ENCODE measurements at places on chromosomes 1 and 21.
A peak's percentile ranks its signal among the peaks of the same experiment; 100 is the strongest.

- peak; percentile 21 for DNase-seq
Observed at GRCh38 chr1:17212487-17213121, 7.7 kb downstream of the PADI1 start.

DNA sequence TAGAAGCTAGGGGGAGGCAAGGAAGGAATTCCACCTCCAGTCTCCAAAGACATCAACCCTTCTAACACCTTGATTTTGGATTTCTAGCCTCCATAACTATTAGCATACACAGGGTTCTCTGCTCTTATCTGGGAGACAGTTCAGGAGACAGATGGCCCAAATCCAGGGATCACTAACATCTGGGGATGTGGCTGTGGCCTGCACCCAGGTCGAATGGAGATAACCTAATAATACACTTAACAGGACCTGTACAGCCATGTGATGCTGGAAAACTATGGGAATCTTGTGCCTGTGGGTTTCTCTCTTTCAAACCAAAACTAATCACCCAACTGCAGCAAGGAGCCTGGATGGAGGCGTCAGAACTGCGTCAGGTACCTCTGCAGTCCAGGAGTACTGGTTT is 47.6 kb downstream of the KIAA0319L start:
- DNase-seq, result no peak

DNA sequence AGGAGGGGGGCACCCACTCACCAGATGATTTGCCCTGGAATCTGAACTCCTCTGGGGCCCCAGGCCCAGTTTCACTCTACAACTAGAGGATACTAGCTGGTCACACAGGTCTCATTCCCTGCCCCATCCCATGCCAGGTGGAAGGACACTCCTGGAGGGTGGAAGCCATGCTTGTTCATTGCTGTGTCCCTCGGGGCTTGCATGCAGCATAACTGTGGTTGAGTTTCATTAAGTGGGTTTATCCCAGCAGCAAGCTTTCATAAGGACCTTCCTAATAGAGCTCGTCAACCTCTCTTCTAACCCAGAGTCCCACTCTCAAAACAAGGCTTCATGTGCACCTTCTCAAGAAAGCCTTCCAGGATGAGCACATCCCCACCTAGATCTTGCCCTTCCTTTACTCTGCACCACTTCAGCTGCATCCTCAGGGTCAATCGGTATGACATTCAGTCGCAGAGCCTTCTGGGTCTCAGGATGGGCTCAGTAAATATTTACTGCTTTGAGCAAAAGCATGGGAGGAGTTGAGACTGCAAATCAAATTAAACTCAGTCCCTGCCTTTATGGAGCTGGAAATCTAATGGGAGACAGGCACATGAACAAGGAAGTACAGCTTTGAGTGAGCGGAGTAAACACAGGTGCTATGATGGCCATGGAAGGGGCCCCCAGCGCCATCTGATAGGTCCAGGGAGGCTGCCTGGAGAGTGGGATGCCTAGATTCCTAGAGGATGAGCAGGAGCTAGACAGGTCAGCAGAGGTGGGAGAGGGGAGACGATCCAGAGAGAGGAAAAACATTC is 32.3 kb downstream of the LAMB3 start:
- no peak for DNase-seq

- no peak for DNase-seq
Observed at GRCh38 chr1:83897516-83897915, 101.4 kb downstream of the TTLL7 start.

DNA sequence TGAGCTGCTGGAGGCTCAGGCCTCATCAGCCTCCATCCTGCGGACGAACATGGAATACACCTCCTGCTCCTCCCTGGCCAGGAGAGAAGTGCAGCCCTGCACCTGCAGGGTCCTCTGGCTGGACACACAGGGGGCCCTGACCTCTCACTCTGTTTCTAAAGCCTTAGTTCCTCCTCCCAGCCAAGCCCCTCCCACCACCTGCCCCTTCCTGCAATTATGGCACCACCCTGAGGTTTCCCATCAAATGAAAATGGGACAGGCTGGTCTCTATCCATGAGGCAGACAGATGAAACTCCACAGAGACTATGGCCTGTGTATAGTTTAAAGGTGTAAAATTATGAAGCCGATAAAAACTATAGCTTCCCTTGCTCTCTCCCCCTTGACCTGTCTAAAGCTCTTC is 42.6 kb downstream of the CACNA1S start:
- DNase-seq, result no peak

- no peak for DNase-seq
Observed at GRCh38 chr1:235712812-235713211, 63.2 kb upstream of the GNG4 start.

DNA sequence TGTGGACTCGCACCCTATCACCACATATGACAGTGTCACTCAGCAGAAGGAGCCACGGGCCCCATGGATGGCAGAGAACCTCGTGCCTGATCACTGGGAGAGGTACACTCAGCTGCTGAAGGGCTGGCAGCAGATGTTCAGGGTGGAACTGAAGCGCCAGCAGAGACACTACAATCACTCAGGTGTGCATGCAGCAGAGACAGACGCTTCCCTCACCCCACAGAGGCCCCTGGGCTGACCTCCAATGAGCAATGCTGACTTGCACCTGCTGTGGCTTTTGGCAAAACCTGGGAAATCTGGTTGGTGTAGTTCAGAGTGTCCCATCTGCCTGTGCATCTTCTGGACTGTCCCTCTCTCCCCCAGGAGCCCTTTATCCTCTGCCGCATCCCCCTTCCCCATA is 51.9 kb downstream of the KIAA1614 start:
- no peak for DNase-seq

DNA sequence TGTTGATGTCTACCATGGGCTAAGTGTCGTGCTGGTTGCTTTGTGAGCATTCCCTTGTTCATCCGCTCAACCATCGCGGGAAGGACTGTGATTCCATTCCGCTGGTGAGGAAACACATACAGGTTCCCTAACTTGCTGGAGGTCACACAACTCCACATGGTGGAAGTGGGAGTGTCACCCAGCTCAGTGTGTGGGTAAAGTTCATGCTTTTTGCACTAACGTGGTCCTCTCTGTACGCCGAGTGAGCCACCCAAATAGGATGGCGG is 4.0 kb upstream of the CLDN19 start:
- DNase-seq, result no peak

GRCh38 chr1:152654110-152654509 is 9.1 kb upstream of the LCE2D start:
- peak; percentile 52 for DNase-seq

DNA sequence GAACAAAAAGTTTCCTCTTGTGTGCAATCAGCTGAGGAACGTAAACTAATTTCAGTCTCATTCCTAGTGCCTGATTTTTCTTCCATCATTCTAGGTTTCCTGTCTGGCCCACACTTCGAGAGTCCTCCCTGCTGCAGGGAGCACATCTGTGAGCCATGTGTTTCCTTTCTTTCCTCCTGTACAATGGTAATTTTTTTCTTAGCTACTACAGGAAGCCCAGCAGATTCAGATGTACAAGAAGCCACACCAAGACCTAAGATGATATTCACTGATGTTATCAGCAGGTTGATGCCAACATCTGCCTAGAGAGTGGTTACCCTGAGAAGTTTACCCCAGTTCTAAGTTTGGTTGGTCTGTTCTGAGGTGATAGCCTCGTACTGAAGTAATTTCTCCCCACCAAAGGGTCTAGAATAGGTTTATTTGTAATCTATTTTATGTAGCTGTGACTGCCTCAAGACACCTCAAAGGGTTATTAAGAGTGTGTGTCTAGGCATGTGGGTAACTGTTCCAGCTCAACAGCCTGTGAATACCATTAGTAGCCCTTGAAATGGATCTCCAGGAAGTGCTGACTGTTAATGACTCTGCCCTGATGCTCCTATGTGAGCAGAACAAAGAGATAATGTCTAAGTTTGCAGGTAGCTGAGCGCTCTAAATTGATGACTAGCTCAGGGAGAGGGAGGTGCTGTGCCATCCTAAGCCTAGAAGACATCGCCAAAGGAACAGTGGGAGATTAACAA is 31.7 kb upstream of the CLDN14 start:
- no peak for DNase-seq

GRCh38 chr1:113940365-113941244 is 11.5 kb downstream of the HIPK1 start:
- DNase-seq, result peak; percentile 27

GRCh38 chr1:213166852-213167251 is 115.8 kb downstream of the RPS6KC1 start:
- no peak for DNase-seq

GRCh38 chr21:42533963-42534355 is 20.3 kb downstream of the SLC37A1 start:
- DNase-seq, result no peak

- DNase-seq, result no peak
Observed at GRCh38 chr1:168654198-168654915, 74.6 kb downstream of the DPT start.

GRCh38 chr1:38527373-38527966 is 332.1 kb downstream of the RRAGC start:
- peak; percentile 26 for DNase-seq

- DNase-seq, result no peak
Observed at GRCh38 chr1:62722796-62723195, 34.6 kb upstream of the DOCK7 start.

GRCh38 chr21:31924548-31924947 is 51.7 kb downstream of the HUNK start:
- DNase-seq, result no peak

DNA sequence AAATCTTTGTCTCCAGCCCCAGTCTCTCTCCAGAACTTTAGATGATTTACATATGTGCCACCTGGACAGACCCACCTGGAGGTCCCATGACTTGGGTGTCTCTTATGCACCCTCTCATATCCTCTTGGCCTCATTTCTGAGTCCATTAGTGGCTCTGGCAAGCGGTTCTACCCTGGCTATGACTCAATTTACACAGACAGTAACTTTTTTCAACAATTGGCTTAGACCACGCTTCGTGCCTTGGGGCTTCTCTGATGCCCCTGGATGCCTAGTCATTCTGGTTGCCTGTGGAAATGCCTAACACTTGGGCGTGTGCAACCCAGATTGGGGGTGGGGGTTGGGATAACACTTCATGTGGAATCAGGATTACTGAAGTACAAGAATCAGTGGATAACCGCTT is 57.1 kb upstream of the GADD45A start:
- DNase-seq, result no peak

DNA sequence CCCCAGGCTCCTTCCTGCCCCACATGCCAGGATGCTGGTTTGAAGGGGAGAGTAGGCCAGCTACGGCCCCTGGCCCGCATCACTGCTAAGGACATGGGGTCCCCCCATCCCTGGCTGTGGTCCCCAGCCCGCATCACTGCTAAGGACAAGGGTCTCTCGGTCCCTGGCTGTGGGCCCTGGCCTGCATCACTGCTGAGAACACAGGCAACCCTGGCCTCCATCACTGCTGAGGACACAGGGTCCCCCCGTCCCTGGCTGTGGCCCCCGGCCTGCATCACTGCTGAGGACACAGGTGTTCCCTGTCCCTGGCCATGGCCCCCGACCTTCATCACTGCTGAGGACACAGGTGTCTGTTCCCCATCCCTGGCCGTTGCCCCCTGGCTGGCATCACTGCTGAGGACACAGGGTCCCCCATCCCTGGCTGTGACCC is 448 bp upstream of the OBSCN start:
- no peak for DNase-seq

DNA sequence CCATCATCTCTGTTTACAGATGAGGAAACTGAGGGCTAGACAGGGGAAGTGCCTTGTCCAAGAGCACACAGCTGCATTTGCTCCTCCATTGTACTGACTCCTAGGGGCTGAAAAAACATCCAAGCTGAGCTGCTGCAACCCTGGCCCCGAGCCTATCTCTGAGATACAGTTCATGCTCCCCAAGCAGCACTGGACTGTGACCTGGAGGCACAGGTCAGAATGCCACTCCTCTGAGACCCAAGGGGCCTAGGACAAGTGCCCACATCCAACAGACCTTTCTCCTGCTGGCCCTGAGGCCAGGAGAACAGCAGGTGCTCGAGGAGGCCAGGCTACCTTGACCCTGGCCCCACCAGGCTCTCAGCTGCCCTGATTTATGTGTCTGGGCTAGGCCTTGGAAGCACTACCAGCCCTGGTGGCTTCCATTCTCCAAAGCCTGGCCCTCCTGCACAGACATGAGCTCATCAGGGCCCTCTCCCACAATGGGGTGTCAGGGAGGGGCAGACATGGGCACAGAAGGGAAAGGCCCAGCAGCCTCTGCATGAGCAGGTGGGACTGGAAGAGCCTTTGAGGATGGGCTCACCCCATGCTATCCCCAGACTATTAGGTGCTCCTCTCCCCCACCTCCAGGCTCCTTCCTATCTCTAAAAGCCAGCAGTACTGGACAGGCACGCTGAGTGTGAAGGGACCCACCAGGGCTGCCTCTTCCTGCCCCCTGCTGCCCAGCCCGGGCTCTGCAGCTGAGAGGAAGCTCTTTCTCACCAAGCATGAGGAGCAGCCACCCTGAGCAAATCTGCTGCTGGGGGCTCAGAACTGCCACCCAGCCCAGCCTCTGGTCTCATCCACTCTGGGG is 18.8 kb downstream of the ADGRB2 start:
- peak; percentile 55 for DNase-seq

DNA sequence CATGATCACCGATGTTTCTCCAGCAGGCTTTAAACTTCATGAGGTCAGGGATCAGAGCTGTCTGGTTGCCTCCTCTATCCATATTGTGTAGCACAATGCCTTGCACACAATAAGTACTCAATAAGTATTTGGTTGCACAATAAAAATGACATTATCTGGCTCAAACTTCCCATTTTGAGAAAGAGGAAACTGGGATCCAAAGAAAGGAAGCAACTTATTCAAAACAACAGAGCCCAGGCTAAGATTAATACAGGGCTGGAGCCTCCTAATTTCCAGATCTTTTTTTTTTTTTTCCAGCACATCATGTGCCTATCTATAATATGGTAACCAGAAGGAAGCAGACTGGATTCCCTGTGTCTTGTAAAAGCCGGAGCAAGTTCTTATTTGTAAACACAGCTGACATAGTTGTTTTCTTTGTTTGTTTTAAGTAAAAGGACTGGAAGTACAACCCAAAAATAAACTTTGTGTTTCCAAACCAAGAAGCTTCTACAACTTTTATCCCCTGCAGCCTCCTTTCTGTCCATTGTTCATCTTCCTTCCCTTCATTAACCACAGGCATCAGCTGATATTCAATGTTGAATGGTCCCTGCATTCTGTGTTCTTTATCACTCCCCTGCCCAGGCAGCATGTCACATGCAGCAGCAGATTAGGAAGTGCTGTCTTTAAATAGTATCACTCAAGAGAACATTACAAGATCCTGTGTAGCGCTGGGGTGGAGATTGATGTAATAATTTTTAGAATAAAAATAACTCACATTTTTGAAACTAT is 71.2 kb upstream of the HOOK1 start:
- DNase-seq, result no peak

DNA sequence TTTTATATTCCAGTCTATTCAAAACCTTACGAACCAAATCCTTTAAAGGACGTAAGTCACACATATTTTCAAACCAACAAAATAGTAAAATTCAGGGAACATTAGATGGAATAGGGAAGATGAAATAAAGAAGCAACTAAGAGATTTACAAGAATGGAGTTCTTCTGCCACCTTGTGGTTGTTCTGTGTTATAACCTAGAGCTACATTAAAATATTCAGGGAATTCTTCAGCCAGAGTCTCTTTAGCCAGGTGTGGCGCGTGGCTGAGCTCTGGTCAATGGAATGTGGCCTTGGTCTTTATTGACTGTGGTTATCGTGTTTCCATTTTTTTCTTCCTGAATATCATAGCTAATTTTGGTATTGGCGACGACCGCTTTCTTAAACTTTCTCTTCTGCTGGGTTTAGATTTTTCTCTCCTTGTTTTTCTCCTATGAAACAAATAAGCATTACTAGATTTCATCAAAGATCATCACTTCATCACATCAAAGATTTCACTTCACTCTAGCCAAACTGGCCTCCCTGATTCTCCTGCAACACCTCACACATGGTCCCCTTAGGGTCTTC is 221.3 kb downstream of the MRPL39 start:
- DNase-seq, result no peak

Measured in stimulated activated CD4-positive, alpha-beta T cell treated with anti-CD3 and anti-CD28 coated beads, Interleukin-15, amount 100 ng/mL, for 48 hours (primary cell).